CMK (cell line): ENCODE measurements at places on chromosomes 6 and 20.

DNA sequence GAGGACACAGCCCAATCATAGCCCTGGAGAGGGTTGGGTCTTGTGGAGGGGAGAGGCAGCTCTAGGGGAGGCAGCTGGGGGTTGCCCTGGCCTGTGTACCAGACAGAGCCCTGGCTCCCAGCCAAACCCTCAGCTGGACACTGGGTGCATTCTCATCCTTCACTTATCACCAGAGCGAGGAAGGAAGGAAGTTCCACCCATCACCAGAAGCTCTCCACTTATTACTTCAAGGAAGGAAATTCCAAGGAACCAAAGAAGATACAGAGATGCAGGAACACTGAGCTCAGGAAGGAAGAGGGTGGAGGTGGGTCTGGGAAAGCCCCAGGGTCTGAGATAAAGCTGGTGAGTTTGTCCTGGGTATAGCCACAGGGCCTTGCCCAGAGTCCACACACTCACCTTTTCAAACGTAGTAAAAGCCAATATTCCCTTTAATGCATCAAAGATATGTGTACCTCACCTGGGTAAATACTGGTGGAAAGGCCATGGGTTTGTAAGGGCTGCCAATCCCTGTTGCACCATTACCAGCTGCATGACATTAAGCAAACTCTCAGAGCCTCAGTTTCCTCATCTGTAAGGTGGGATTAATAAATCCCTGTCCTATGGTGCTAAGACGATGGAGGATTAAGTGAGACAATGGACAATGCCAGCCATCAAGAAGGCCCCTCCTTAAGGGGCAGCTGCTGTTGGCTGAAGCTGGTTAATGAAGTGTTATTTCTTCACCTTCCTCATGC, 109.7 kb upstream of the NAA20 start:
- no peak for DNase-seq

DNA sequence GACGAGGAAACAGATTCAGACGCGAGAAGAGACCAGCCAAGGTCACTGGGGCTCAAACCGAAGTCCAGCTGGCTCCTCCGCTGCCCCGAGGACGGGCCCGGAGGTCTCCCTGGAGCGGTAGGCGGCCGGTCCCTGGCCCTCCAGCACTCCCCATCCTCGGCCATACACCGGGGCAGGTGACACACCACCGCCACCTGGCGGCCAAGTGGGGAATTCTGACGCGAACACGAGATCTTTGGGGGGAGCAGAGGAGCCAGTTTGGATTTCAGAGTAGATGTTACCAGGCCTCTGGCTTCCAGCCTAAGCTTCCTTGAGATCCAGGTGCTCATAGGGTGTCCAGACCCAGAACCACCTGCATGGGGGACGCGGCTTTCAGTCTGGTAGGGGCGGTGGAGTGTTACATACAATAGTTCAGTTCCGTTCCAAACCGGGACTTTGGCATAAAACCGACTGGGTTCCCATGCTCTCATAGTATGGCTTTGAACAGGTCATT, 16.1 kb downstream of the BPIFB1 start:
- peak; percentile 25 for DNase-seq

- DNase-seq, result no peak
These were observed 9.5 kb downstream of the SLC29A1 start for GRCh38 chr6:44232676-44233566.

DNA sequence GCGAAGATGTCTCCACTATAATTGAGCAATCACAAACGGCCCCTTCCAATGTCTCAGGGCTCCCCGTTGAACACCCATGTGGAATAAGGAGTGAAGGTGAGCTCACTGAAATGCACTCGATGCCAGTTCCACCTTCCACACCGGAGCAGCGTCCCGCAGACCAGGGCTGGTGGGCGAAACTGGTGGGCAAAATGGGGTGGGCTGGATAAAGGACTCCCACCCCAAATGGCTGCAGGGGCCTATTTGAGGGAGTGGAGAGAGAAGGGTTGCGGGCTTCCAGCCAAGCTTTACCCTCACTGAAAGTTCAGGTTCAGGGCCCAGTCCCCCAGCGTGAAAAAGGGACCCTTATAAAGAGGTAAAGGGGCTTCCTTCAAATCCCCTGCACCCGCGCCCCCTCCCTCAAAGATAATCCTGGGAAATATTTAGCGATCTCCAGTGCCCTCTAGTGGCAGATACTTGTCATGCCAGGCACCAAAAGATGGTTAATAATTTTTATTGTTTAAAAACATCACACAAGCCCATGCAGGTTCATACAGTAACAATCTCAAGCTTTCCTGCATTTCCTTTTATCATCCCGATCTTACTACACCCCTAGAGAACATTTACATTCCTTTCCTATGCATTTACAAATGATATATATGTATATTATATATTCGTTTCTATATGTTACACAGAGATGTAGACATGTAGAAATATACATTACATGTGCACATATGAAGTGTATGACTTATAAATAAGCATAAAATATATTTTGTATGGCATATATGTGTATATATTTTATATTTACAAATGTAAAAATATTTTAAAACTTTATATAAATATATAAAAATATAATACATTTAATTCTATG, 58.2 kb upstream of the NKX2-2 start:
- no peak for DNase-seq

DNA sequence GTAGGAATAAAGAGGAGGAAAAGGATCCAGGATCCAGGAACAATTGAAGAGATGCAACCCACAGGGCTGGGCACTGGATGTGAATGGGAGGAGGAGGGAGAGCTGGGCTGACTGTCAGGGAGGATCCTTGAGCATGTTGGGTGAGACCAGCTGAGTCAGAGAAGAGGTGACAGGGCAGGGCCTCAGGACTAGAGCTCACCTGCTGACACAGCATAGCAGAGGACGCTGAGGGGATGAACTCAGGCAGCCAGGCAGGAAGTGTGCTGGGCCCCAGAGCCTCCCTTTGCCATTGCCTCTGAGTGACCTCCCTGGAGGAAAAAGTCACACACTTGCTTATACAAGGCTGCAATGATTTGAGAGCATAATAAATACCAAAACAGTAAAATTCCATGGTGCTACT, 72.3 kb downstream of the ZNF133 start:
- no peak for DNase-seq
